Stimulated activated CD4-positive, alpha-beta T cell treated with anti-CD3 and anti-CD28 coated beads, Interleukin-12 subunit alpha, Interleukin-12 subunit beta, amount 100 ng/mL, for 4 hours (primary cell): ENCODE measurements at places on chromosomes 1 and 21.

DNA sequence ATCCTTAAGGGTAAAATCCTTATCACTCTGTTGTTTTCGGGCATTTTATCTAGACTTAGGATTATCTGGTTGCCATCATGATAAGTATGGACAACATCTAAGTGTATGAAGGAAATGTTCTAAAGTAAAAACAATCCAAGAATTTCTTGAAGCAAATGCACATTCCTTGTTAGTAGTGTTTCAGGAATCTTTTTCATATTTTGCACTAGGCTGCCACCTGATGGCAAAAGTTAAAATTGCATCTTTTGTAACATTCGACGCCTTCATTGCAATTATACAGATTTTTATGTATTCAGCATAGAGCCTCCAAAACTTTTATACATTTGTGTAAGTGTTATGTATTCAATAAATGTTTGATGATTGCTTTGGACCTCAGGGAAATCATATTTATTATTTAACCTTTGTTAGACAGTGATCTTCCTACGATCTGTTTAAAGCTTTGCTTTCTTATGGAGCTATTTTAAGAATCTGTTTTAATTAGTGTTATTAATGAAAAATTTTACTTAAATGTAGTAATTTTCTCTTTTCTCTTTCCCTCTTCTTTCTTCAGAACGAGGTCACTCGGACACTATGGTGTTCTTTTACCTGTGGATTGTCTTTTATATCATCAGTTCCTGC is 49.4 kb upstream of the KIAA1614 start:
- DNase-seq: no peak

GRCh38 chr1:94623560-94624148 is 82.1 kb upstream of the F3 start:
- DNase-seq: no peak

- DNase-seq: no peak
These were observed 165.3 kb downstream of the LRRC7 start for GRCh38 chr1:69733061-69733460.

GRCh38 chr1:172760121-172760520 is 101.2 kb downstream of the FASLG start:
- DNase-seq: no peak

DNA sequence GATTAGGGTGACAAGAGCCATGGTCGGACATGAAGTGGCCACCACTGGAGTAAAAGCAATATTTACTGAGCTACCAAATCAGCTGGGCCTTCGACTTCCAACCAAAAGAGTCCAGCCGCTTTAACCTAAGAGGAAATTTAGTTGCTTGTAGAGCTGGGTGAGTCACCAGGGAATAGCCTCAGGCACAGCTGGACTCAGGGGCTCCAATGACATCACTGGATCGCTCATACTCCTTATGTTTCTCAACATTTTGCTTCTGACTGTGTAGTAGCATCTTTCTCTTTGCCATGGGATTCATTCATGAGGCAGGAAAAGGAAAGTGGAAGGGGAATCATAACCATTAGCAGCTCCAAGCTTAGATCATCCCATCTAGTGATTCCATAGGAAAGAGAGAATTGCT is 664.4 kb downstream of the MATN1 start:
- DNase-seq: no peak

DNA sequence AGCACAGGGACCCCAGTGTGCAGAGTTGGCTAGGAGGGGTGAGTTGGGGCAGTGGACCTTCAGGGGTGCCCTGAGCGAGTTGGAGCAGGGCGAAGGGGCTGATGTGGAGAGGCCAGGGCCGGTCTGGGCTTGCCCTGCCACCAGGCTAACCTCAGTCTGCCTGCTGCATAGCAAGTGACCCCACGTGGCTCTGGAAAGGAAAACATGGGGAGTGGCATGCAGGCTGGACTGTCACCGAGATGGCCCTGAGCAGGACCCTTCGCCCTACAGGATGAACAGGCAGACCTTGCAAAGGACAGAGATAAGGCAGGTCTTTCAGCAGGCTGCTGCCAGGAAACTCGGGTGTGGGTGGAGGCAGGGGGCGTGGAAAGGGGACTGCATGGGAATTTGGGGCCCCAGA is 51.5 kb downstream of the FOXO6 start:
- no peak for DNase-seq

DNA sequence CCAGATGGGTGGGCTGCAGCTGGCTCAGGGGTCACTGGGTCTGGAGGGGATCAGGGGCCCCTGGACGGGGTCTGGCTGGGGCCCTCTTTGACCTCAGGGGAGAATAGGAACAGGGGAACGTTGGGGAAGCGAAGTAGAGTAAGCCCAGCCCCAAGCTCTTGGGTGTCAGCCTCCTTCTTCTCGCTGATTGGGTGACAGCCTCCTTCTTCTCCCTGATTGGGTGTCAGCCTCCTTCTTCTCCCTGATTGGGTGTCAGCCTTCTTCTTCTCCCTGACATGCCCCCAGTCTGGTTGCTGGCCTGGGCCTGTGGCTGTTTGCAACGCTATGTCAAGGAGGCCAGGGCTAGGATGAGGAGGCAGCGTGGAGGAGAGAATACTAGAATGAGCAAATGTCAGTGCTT is 76.7 kb upstream of the CASZ1 start:
- DNase-seq: no peak

DNA sequence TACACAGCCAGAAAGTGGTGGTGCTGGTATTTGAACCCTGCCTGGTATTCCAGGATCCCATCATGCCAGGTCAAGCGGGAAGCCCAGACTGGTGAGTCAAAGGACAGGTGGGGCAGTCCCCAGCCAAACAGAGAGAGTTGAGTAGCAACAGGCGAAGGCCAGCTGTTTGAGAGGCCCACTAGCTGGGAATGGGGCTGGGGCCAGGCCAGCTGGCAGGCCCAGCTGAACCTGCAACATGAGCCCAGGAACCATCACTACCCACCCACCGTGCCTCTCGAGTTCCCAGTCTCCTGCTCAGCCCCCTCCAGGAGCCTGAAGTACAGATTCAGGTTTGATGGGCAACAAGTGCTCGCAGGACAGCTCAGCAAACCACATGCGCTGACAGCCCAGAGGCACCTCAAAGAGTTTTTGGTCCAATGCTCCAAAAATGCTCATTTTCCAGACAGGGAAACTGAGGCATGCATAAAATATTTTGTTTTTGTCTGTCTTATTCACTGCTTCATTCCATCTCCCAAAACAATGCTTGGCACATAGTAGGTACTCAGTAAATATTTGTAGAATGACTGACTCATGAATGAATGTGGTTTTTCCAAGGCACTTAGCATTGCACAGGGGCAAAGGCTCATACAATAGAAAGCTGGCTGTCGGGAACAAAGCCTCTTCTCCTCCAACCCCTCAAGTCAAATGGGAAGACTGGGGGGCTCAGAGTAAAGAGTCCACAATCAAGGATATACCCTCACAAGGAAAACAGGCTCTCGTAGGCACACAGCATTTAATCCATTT is 42.5 kb upstream of the CLIC4 start:
- no peak for DNase-seq

DNA sequence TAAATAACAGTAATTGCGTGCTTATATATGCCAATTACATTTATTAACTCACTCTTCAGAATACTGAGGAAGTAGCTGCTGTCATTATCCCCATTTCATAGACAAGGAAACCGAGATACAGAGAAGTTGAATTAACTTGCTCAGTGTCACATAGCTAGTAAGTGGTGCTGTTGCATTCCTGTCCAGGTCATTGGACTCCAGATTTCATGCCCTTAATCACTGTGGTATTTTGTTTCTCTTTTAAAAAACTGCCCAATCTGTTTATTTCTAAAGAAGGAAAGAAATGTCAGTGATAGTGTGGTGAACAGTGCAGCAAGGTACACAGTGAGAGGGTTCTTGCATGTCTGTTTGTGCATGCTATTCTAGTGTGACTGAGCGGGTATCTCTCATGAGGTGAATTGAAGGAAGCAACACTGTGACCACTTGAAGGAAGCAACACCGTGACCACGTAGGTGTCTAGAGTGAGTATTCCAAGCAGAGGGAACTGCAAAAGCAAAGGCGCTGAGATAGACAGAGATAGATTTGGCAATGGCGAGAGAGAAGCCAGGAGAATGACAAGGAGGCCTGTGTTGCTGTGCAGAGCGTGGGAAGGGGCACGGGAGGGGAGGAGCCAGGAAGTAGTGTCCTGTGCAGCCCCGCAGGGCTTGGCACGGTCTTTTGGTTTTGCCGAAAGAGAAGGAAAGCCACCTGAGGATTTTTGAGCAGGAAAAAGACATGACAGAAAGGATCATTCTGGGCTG is 95.9 kb downstream of the CAMTA1 start:
- no peak for DNase-seq

- no peak for DNase-seq
These were observed 51.9 kb downstream of the PDE9A start for GRCh38 chr21:42705346-42705745.

- DNase-seq: no peak
These were observed 34.8 kb downstream of the ACOT7 start for GRCh38 chr1:6358757-6359201.

GRCh38 chr1:27006683-27007082 is 6.0 kb downstream of the TENT5B start:
- no peak for DNase-seq

GRCh38 chr1:7456722-7457082 is 314.4 kb upstream of the VAMP3 start:
- DNase-seq: no peak

GRCh38 chr21:34889676-34890469 is 159.2 kb downstream of the RUNX1 start:
- peak; percentile 80 for DNase-seq

DNA sequence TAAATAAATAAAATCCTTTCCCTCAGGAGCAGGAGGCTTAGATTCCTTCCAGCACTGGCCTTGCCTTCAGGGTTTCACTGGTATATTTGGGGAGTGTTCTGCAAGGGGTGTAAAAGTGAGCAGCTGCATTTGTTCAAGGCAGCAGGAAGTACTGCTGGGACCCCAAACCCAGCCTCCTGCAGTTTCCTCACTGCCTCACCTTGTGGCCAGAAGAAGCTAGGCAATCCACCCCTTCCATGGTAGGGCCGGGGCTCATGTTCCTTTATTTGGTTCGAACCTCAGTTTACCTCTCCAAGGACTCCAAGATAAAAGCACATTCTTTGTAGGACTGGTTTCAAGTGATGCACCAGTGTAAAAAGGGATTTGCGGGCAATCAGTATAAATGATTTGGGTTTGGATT is 21.0 kb upstream of the CFAP126 start:
- no peak for DNase-seq

DNA sequence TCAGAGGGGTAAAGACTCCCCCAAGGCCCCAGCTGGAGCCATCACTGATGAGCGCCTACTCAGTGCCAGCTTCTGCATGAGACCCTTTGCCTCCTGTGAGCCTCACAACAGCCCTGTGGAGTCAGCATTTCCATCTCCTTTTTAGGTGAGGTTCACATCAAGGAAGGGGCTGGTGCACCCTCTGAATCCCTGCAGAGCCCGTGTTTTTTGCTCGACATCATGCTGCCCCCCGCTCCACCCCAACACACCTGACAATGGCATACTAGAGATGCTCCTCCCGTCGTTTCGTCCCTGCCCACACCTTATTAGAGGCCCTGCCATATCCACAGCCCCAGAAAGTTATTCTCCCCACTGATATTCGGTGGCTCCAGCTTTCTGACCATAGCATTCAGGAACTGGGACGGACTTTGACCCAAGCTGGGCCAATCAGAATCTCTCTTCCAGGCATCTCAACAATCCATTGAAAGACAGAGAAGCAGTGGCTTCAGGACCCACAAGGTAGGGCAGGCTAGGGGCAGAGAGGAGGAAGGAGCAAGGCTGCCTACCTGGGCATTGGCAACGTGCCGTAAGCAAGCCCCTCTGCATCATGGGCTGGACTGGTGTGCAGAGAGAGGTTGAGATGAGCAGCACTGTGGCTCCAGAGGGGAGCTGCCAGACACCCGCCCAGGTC is 32.7 kb downstream of the EPHA10 start:
- no peak for DNase-seq

DNA sequence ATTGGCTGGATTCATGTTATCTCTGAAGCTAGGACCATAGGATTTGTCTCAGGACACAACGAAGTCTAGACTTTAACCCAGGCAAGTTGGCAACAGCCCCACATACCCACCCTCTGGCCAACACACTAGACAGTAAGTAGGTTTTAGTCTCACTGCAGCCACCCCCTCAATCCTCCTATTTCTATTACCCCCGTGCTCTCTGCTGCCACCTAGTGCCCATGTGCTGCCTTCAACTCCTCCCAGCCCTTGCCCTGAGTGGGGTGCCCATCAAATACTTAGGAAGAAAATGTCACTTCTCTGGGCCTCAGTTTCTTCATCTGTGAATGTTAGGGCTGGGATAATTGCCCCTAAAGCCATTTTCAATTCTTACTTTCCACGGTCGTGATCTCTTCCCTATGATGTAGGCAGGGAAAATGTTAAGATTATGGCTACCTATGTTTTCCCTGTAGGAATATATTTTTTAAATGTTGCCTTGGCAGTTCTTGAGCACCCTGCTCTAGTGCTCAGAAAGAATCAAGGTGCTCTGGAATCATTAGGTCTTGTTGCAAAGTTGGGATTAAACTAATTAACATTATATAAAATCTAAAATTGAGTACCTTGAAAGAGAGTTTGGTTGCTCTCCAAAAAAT is 213.0 kb downstream of the LMX1A start:
- peak; percentile 5 for DNase-seq

DNA sequence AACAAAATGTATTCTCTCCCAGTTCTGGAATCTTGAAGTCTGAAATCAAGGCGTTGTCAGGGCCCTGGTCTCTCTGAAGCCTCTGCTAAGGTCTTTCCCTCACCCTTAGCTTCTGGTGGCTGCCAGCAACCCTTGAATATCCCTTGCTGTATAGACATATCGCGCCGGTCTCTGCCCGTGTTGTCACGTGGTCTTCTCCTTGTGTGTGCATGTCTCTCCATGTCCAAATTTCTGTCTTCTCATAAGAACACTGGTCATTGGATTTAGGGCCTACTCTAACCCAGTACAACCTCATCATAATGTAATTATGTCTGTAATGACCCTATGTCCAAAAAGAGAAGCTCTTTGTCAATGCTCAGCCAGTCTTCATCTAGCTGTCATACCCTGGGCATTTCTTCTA is 85.7 kb upstream of the ETS2 start:
- no peak for DNase-seq

- DNase-seq: peak; percentile 46
These were observed 82.0 kb downstream of the TGFBR3 start for GRCh38 chr1:91803847-91804545.
